ENCODE measurements at places on chromosomes 1 and 21.
A peak's percentile ranks its signal among the peaks of the same experiment; 100 is the strongest.

DNA sequence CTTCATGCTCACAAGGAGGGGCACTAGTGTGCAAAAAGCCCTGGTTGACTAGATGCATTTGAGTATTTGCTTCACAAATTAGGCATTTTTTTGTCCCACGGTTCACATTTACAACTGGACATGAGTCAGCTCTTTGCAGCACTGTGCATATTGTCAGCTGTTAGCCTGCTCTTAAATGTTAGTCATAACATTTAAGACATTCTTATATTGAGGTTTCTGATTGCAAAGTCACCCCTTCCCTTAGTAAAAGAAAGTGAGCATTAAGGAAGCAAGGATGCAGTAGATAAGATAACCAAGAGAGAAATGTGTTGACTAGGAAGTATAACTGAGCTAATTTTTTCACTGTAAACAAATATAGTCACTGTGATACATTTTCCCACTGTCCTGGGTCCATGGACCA, 132.6 kb upstream of the CTTNBP2NL start:
- no peak for DNase-seq

DNA sequence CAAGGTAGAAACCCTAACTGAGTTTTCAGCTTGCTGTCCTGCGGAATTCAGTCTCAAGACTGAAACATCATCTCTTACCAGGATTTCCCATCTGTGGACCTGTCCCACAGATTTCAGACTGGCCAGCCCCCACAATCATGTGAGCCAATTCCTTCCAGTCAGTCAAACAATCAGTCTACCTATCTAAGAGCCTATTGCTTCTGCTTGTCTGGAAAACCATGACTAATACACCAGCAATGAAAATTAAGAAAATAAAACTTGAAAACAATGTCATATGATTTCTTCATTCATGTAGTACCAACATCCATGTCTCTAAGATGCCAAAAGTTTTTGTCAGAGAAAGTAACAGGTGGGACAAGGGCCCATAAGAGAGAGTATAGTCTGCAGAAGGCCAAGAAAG, 57.6 kb upstream of the CRB1 start:
- no peak for DNase-seq

DNA sequence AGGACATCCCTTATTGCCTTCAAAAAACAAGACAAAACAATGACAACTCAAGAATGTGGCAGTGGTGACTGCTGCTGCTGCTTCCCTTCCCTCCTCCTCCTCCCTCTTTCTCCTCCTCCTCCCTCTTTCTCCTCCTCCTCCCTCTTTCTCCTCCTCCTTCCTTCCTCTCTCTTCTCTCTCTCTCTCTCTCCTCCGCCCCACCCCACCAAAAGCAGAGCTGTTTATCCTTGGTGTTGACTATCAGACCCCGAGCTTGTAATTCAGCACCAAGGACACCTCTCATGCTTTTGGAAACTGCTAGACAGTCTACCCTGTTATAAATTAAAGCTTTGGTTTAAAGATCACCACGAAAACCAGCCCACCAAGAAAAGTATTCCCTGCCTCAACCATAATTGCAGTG, 72.4 kb upstream of the IFNAR2 start:
- no peak for DNase-seq

DNA sequence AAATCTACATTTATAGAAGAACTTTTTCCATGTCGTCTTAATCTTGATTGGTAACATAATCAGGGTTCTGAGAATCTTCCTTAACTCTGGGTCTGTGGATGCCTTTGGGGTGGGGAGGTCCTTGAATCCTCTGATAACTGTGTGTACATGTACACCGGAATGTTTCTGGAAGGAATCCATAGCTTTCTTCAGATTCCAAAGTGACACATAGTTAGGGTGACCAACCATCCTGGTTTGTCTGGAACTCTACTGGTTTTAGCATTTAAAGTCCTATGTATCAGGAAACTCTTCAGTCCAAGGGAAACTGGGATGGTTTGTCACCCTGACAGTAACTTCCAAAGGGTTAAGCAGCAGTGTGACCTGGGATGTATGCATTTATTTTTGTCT, 16.8 kb downstream of the STRIP1 start:
- no peak for DNase-seq

DNA sequence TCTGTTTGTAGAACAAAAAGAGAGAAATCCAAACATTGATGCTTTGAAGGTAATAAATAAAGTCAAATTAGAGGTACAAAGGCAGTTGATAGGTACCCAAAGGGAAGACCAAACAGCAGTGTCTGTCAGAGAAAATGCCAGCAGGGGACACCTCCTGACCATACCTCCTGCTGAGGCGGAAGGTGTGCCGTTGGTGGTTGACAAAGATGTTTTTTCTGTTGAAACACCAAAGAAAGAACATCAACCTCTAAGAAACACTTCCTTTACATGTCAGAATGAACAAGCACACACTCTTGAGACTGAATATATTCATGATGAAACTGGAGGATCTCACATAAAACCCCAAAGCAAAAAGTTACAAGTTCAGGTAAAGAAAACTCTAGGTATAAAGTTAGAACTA, 128.3 kb downstream of the MACF1 start:
- no peak for DNase-seq

GRCh38 chr1:110676970-110677369, 2.2 kb upstream of the KCNA3 start:
- no peak for DNase-seq

DNA sequence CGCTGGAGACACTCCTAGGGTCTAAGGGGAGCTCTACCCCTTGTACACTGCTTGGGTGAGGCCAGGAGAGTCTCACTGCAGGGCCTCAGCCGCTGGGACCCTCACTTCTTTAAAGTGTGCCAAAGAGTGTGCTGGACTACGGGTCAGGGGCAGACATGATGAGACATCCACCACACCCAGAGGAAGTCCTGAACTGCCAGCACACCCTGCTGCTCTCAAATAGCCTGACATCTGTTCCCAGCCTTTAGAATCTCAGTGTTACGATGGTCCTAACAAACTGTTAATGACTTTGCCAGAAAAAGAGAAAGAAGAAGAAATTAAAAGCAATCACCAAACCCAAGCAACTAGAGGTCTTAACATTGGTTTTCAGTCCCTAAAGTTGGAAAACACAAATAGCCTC, 49.0 kb downstream of the MRPL37 start:
- no peak for DNase-seq

GRCh38 chr1:88618331-88618730, 65.7 kb upstream of the PKN2 start:
- no peak for DNase-seq

DNA sequence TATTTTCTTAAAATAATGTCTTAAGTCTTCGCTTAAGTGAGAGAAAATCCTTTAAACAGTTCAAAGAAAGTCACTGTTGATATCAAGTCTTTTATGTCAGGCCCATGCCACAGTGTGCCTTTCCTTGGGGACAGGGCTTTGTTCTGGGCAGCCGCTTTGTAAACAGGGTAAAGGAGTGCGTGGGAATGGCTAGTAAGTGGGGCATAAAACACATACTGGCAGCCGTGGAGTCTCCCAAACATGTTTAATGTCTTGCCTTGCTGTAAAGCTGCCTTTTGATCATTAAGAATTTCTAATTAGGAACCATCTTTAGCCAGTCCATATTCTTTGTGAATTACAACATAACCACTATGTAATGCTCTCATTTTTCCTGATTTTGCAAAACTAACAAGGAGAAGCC, 99.7 kb downstream of the PHTF1 start:
- DNase-seq = no peak

DNA sequence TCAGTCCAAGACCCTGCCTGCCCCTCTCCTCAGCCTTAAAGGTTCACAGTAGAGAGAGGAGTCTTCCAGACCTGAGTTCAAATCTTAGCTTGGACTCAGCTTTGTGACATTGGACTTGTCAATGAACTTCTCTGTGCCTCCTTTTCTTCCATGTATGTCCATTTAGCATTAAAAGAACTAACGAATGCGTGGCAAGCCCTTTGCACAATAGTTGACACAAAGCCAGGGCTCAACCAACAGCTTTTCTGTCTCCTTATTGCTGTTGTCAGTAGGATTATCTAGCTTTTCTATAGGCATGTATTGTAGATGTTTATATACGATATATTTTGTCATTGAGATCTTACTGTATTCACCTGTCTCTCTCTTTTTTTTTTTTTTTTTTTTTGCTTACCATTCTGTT, 450.8 kb downstream of the PTPRU start:
- no peak for DNase-seq

- no peak for DNase-seq
Observed at GRCh38 chr1:167165948-167166689, 54.6 kb upstream of the POU2F1 start.

GRCh38 chr1:151403612-151404011, 4.2 kb downstream of the PSMB4 start:
- no peak for DNase-seq

GRCh38 chr1:239870194-239870593, 221.5 kb upstream of the FMN2 start:
- no peak for DNase-seq

DNA sequence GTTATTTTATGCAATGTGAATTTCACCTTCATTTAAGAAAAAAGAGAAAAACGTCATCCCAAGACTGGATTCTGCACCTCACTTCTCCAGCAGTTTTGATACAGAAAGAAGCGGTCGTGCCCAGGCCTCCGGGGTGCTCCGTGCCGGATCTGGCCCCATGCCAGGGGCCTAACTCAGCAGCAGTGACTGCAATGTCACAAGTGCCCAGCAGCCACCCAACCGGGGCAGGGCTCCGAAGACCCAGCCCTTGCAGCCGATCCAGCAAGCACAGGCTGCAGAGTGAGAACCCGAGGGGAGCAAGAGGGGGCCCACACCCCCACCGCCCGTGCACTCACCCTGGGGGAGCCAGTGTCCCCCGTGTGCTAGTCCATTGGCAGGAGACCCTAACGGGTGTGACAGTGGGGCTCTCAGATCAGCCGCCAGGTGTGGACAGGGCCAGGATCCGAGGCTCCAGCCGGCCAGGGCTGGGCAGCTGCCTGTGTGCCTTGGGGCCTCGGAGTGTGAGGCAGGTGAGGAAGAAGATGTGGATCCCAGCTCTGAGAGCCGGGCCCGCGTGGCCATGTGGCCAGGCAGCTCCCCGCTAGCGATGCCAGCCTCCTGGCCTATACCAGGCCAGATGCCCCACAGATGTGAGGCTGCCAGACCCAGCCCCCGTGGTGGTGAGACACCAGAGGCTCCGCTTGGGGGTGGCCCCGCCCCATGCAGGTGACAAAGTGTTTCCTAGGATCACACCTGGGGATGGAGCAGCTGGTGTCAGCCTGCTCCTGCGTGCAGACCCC, 60.6 kb downstream of the MEGF6 start:
- no peak for DNase-seq

DNA sequence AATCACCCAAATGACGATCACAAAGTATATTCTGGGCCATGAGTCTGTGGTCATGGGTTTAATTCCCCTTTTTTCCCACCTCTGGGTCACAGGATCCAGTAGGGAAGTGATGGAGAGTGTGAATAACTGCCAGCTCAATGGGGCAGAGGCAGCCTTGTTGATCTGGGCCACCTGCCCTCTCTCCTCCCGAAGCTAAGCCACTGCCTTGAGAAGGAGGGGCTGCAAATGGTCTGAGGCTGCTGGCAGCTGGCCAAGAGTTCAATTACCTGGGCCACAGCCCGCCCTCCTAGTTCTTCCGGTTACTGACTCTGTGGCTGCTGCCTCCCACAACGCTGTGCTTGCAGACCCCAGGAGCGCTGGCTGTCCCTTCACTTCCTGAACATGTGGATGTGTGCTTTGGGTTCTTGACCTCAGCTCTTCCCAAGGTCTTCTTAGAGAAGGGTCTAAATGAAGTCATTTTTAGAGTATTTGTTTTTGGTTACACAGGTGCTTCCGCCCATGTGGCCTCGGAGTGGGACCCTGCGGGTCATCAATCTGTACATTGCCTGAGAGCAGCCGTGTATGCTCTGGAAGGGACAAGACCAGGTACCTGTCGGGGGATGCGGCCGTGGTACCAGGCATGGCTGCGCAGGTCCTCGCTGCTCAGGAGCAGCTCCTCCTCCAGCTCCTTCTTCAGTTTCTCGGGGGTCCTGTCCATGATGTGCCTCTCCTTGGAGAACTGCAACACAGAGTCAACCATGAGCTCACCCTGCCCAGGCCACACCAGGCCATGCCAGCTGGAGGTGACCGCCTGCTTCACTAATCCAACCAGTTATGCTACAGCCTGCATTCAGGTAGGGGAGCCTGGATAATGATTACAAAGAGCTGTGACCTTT, 89.7 kb downstream of the BCAR3 start:
- DNase-seq = no peak

DNA sequence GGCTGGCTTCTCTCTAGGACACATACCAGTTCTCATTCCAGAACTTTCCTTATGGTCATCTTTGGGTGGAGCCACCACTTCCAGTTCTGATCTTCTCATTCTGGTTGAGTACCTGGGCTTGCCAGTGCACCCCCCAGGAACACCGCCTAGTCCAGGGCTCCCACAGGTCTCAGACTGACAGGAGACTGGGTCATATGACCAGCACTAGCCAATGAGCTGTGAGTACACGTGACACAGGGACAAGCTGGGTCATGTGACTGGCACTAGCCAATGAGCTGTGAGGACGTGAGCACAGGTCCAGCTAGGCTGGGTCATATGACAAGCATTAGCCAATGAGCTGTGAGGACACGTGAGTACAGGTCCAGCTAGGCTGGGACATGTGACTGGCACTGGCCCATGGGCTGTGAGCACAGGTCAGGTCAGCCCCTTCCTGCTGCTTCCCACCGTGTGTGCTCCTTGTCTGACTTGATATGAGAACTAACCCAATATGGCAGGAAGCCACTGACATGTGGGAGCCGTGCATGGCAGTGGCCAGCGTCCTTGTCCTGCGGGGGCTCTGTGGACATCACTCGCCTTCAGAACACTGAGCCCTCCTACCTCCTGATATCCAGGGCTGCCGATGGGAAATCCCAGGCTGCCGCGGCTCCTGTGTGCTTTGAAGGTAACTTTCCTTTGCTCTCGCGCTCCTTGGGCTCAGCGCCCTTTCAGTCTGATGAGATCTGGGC, 22.7 kb downstream of the KRTAP10-1 start:
- DNase-seq = no peak

DNA sequence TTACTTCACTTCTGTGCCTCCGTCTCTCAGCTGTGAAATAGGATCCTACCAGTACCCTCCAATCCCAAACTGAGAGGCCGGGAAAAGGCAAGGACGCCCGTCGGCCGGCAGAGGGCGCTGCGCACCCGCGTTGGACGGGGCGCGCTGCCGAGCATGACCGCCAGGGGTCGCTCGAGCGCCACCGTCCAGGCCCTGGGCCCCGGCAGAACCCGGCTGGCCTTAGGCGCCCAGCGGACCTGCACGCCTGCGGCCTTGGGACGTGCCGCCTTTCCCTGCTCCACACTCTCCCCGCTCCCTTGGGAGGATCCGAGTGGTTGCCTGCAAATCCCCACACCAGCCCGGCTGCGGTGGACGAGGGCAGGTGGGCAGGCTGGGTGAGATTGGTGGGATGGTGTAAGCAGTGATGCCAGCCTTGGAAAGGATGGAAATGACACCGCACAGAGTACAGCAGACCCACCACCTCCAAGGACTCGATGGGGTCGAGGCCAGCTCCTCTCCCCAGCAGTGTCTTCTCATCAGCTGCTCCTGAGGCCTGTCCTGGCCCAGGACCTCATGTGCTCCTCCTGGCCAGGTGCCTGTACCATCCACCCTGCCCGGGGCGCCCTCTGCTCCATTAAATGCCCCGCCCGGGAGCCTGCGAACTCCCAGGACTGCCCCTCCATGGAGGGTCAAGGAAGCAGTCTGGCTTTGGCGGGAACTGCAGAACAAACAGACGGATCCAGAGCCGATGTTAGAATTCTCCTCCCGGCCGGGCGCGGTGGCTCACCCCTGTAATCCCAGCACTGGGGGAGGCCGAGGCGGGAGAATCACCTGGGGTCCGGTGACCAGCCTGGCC, 47.4 kb upstream of the LBR start:
- peak; percentile 62 for DNase-seq

GRCh38 chr1:153361480-153362109, 3.9 kb downstream of the S100A9 start:
- DNase-seq = no peak

GRCh38 chr1:5844442-5844841, 147.8 kb downstream of the NPHP4 start:
- DNase-seq = no peak
